Natural killer cell treated with Interleukin-12 subunit alpha and Interleukin-12 subunit beta and Interleukin-15 and Interleukin-18, amount 100 ng/mL, for 72 hours (primary cell): ENCODE measurements at places on chromosomes 2 and 18. TPM values are rescaled to one million over a fixed set of nuclear protein-coding genes. Genes with fewer than 3 reads are reported as not detected.

ST6GAL2 gene
- not detected for total RNA-seq

RAB6C gene
- not detected for total RNA-seq

MARCO gene
- total RNA-seq, result not detected

ZNG1B gene
- 36.6 TPM for total RNA-seq

PSMA8 gene
- total RNA-seq, result 0.31 TPM

LOXHD1 gene
- total RNA-seq, result not detected

DLX2 gene
- total RNA-seq, result not detected

CTDP1 gene
- total RNA-seq, result 36.6 TPM

FAM228A gene
- total RNA-seq, result not detected

MAL gene
- total RNA-seq, result 1.2 TPM

GRCh38 chr2:118929059-118929458 lies 12.9 kb upstream of the MARCO start:
- H3K36me3 ChIP-seq, result peaks cover 11% of the 10 kb centered on the region
- no peak overlapping the region for H3K27ac ChIP-seq
- H3K4me3 ChIP-seq, result no peak overlapping the region
- H3K4me1 ChIP-seq, result no peaks in the 10 kb centered on the region
- DNase-seq, result no peak

GRCh38 chr2:233179848-233180366 lies 71.6 kb upstream of the ATG16L1 start:
- no peak for DNase-seq
- peak overlapping the region; percentile 41 for H3K27ac ChIP-seq
- H3K4me1 ChIP-seq, result peaks cover 40% of the 10 kb centered on the region
- no peaks in the 10 kb centered on the region for H3K27me3 ChIP-seq
- H3K4me3 ChIP-seq, result no peak overlapping the region

- no peak overlapping the region for H3K27ac ChIP-seq
- no peak overlapping the region for H3K4me3 ChIP-seq
- H3K27me3 ChIP-seq, result peaks cover 52% of the 10 kb centered on the region
- H3K36me3 ChIP-seq, result peaks cover 19% of the 10 kb centered on the region
- no peak for DNase-seq
Observed at GRCh38 chr2:75276093-75277029, 77.0 kb upstream of the TACR1 start.

DNA sequence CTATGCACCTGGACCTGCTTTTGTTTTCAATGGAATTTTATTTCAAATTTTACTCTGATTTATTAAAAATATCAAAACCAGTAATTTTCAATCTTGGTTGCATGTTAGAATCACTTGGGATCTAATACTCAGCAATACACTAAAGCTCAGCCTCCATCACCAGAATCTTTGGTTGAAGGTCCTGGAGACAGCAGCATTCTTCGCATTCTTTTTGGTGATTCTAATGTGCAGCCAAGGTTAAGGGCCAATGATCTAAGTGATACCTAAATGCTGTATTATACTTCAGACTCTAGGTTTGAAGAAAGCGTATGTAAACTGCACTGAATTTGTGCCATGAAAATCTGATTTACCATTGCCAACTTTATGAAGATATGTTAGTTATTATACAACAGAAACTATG lies 493.1 kb downstream of the XIRP2 start:
- no peaks in the 10 kb centered on the region for H3K27me3 ChIP-seq
- peaks cover 6% of the 10 kb centered on the region for H3K36me3 ChIP-seq
- H3K4me3 ChIP-seq, result no peak overlapping the region
- DNase-seq, result no peak

- H3K27ac ChIP-seq, result no peak within 1 kb of the TSS
- H3K4me3 ChIP-seq, result peak within 1 kb of the TSS; percentile 51
- H3K36me3 ChIP-seq, result peaks cover 16% of the 10 kb centered on the region
- H3K27me3 ChIP-seq, result peaks cover 83% of the 10 kb centered on the region
- peaks cover 27% of the 10 kb centered on the region for H3K4me1 ChIP-seq
- DNase-seq, result no peak
Observed at GRCh38 chr2:176128982-176129796, at the start of gene HOXD8. Gene HOXD8, plus strand, starts transcription at chr2:176129705. Its CDS starts 662 bp downstream, at chr2:176130367.

- no peak overlapping the region for H3K27ac ChIP-seq
- H3K4me1 ChIP-seq, result peaks cover 5% of the 10 kb centered on the region
- H3K36me3 ChIP-seq, result no peaks in the 10 kb centered on the region
- H3K4me3 ChIP-seq, result no peak overlapping the region
- DNase-seq, result no peak
Observed at GRCh38 chr2:216657980-216658379, 24.8 kb downstream of the IGFBP2 start.

- peaks cover 23% of the 10 kb centered on the region for H3K27me3 ChIP-seq
- H3K36me3 ChIP-seq, result no peaks in the 10 kb centered on the region
- no peak overlapping the region for H3K27ac ChIP-seq
- no peak for DNase-seq
- H3K4me3 ChIP-seq, result no peak overlapping the region
Observed at GRCh38 chr2:23404426-23404825, 19.4 kb downstream of the KLHL29 start.

GRCh38 chr2:29519338-29519925 lies 402.0 kb downstream of the ALK start:
- no peak for DNase-seq
- H3K4me3 ChIP-seq, result no peak overlapping the region
- H3K27me3 ChIP-seq, result peaks cover 27% of the 10 kb centered on the region
- H3K36me3 ChIP-seq, result no peaks in the 10 kb centered on the region
- H3K4me1 ChIP-seq, result no peaks in the 10 kb centered on the region

- no peak overlapping the region for H3K27ac ChIP-seq
- H3K4me3 ChIP-seq, result no peak overlapping the region
- no peaks in the 10 kb centered on the region for H3K27me3 ChIP-seq
- peaks cover 17% of the 10 kb centered on the region for H3K36me3 ChIP-seq
- H3K4me1 ChIP-seq, result no peaks in the 10 kb centered on the region
Observed at GRCh38 chr2:184923751-184924150, 325.4 kb downstream of the ZNF804A start.

DNA sequence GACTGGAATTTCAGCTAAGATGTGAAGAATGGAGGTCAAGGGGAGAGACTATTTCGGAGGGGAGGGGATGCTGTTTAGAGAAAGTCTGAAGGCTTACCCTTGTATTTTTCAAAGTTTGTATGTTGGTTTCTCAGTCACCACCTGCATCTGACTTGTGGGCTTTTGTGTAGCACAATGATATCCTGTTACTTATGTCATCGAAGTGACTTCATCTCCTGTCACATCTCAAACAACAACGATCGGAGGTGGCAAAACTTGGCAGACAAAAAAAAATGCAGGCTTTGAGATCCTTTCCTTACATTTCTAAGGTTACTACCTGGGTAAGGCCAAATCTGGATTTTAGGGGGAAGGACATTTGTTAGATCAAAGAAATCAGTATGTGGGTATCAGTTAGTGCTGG lies 11.7 kb upstream of the CXCR4 start:
- peaks cover 6% of the 10 kb centered on the region for H3K27me3 ChIP-seq
- H3K27ac ChIP-seq, result peak overlapping the region; percentile 77

DNA sequence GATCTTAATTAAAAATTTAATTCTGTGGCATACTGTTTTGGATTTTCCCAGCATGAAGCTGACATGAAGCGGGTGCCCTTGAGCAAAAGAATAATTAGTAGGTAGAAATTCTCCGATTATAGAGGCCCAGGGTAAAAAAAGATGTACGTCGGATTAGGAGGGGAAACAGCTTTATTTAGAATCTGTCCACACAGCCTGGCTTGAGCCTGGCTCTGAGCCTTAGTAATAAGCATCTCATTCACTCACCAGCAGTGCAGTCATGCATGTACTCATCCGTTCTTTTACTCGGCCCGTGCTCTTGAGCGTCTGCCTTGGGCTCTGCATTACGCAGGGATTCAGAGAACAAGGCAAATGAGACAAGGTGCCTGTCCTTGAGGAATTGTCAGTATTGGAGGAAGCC lies 219.3 kb downstream of the AGAP1 start:
- no peak for DNase-seq
- peaks cover 27% of the 10 kb centered on the region for H3K4me1 ChIP-seq

- peaks cover 30% of the 10 kb centered on the region for H3K36me3 ChIP-seq
- H3K4me3 ChIP-seq, result no peak overlapping the region
- peaks cover 61% of the 10 kb centered on the region for H3K4me1 ChIP-seq
- DNase-seq, result no peak
- no peaks in the 10 kb centered on the region for H3K27me3 ChIP-seq
Observed at GRCh38 chr2:191105082-191105481, 45.7 kb downstream of the STAT4 start.

DNA sequence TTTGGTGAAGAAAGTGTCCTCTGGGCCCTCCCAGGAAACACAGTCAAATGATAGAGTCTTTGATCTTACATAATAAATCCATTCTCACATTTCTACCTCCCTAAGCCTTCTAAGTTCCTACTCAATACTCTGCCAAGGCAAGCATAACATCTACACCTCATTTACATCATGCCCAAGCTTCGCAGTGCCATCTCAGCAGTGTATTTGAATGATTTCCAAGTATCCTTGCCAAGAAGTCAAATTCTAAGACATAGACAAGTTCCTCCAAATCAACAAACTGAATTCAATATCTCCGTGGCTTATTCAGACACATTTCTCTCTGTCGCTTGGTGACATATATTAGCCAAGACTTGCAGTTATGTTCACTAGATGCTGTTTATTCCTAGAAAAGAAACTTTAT lies 8.1 kb upstream of the MLPH start:
- no peaks in the 10 kb centered on the region for H3K36me3 ChIP-seq
- no peak overlapping the region for H3K4me3 ChIP-seq
- H3K27me3 ChIP-seq, result peaks cover 53% of the 10 kb centered on the region
- H3K27ac ChIP-seq, result no peak overlapping the region
- DNase-seq, result no peak
- H3K4me1 ChIP-seq, result peaks cover 4% of the 10 kb centered on the region

- H3K27me3 ChIP-seq, result no peaks in the 10 kb centered on the region
- H3K4me1 ChIP-seq, result peaks cover 32% of the 10 kb centered on the region
- peak overlapping the region; percentile 99 for H3K27ac ChIP-seq
- H3K36me3 ChIP-seq, result peaks cover 88% of the 10 kb centered on the region
- no peak for DNase-seq
Observed at GRCh38 chr2:157439824-157440186, 4.1 kb downstream of the CYTIP start.

- no peaks in the 10 kb centered on the region for H3K36me3 ChIP-seq
- H3K27me3 ChIP-seq, result peaks cover 20% of the 10 kb centered on the region
- peaks cover 12% of the 10 kb centered on the region for H3K4me1 ChIP-seq
- H3K27ac ChIP-seq, result no peak overlapping the region
- H3K4me3 ChIP-seq, result peak overlapping the region; percentile 17
Observed at GRCh38 chr18:55323051-55323994, 264.7 kb downstream of the TCF4 start.

GRCh38 chr2:88560619-88561307 lies 66.5 kb downstream of the EIF2AK3 start:
- no peak for DNase-seq
- H3K4me3 ChIP-seq, result peak overlapping the region; percentile 62
- peaks cover 13% of the 10 kb centered on the region for H3K36me3 ChIP-seq
- peaks cover 15% of the 10 kb centered on the region for H3K4me1 ChIP-seq

DNA sequence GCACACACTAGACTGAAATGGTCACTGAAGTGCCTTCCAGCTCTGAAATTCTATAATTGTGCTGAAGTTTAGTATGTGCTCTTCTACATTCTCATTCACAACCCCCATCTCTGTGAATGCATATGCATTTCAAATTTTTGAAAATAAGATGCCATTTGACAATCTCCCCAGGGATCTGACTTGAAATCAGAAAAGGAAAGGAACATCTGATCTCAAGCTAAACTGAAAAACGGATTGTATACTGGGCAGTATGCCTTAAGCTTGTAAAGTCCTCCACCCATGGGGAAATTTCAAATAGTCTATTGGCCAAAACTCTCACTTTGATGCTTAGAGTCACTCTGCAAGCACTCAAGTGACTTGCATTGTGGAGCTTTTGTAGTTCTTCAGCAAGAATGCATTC lies 22.9 kb downstream of the FAP start:
- no peaks in the 10 kb centered on the region for H3K4me1 ChIP-seq
- no peak overlapping the region for H3K27ac ChIP-seq
- H3K27me3 ChIP-seq, result peaks cover 21% of the 10 kb centered on the region
- H3K36me3 ChIP-seq, result no peaks in the 10 kb centered on the region

DNA sequence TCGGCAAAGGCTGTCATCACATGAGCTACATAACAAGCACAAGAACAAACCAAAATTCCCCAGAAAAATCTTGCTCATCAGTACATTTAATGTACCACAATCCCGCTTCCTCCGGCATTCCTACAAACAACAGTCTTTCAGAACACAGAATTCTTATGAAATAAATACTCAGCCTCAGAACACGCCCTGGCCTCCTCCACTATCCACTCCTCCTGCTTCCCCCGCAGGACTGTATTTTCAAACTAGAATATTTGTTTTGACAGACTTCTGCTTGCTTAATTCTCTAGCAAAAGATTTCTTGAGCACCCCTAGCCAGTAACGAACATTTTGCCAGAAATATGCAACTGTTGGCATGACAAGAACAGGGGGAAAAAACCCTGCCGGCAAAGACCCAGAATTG lies 131.2 kb downstream of the THADA start:
- no peak for DNase-seq
- H3K4me1 ChIP-seq, result peaks cover 3% of the 10 kb centered on the region
- no peak overlapping the region for H3K4me3 ChIP-seq
- no peaks in the 10 kb centered on the region for H3K27me3 ChIP-seq
- no peaks in the 10 kb centered on the region for H3K36me3 ChIP-seq

GRCh38 chr2:5322396-5322795 lies 369.8 kb upstream of the SOX11 start:
- H3K27ac ChIP-seq, result no peak overlapping the region
- no peak overlapping the region for H3K4me3 ChIP-seq
- H3K27me3 ChIP-seq, result no peaks in the 10 kb centered on the region

DNA sequence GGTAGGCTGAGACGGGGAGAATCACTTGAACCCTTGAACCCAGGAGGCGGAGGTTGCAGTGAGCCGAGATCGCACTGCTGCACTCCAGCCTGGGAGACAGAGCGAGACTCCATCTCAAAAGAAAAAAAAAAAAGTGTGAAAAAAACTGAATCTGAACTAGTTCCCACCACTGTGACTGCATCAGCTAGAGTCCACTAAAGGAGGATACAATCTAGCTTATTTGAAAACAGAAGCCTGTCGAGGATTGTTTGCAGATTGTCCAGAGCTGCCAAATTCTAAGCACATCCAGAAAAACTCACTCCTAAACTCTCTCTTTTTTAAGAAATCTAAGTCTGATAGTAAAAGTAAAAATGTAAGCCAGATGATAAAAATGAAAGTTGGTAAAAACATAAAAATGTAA lies 10.6 kb downstream of the GFPT1 start:
- peaks cover 5% of the 10 kb centered on the region for H3K36me3 ChIP-seq
- peaks cover 16% of the 10 kb centered on the region for H3K4me1 ChIP-seq
- DNase-seq, result no peak
- no peak overlapping the region for H3K4me3 ChIP-seq
- no peaks in the 10 kb centered on the region for H3K27me3 ChIP-seq
- H3K27ac ChIP-seq, result no peak overlapping the region
